ENCODE measurements at places on chromosomes 11 and 22.

GRCh38 chr11:134236834-134237556 lies 12.5 kb downstream of the VPS26B start:
- no peak for DNase-seq

- no peak for DNase-seq
These were observed 46.4 kb downstream of the DCDC1 start for GRCh38 chr11:31323145-31323544.

GRCh38 chr11:36711104-36711825 lies 113.2 kb upstream of the RAG2 start:
- no peak for DNase-seq

- DNase-seq = peak; percentile 62
These were observed 6.8 kb upstream of the LIF start for GRCh38 chr22:30253205-30253852.

GRCh38 chr22:35159343-35159742 lies 93.4 kb downstream of the ISX start:
- DNase-seq = no peak

- no peak for DNase-seq
These were observed 1330.4 kb downstream of the TBC1D22A start for GRCh38 chr22:48092866-48093265.

DNA sequence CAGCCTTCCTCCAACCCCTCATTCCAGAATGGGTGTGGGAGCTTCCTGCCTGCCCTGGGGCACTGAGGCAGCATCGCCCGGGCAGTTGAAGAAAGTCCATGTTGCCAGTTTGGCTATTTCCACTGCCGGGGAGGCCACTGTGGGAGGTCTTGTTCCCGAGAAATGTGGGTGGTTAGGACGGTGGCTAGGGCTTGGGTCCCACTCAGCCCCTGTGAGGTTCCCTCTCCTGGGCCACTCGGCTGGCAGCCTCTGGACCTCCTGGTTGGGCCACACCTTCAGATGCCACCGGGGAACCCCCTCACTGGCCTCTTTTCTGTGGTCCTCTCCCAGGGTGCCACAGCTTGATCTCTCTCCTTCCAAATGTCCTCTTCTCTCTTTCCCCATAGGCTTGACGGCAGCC lies 5.1 kb upstream of the PPP6R3 start:
- no peak for DNase-seq

- no peak for DNase-seq
These were observed 53.3 kb downstream of the CD82 start for GRCh38 chr11:44618561-44619425.

- DNase-seq = no peak
These were observed 41.0 kb upstream of the AQP11 start for GRCh38 chr11:77548552-77549445.

- no peak for DNase-seq
These were observed 34.1 kb downstream of the CD44 start for GRCh38 chr11:35173011-35173511.

GRCh38 chr11:65868076-65868667 lies 4.4 kb downstream of the EFEMP2 start:
- DNase-seq = peak; percentile 17

DNA sequence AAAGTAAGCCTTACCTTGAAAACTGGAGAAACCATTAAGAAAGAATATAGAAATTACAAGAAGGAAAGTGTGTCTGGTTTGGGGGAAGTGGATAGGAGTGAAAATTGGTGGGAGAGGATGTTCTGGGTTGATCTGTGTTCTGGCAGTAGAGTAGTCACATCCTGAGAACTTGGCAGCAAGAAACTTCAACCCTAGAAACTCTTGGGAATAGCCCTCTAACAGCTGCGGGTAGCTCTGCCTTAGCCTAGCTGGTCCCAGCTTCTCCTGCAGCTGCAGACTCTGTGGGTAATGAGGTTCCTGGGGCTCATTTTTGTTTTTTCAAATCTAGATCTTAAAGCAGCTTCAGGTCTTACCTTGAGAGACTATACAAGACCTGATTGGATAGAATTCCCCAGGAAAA lies 24.2 kb upstream of the OR6X1 start:
- DNase-seq = no peak

DNA sequence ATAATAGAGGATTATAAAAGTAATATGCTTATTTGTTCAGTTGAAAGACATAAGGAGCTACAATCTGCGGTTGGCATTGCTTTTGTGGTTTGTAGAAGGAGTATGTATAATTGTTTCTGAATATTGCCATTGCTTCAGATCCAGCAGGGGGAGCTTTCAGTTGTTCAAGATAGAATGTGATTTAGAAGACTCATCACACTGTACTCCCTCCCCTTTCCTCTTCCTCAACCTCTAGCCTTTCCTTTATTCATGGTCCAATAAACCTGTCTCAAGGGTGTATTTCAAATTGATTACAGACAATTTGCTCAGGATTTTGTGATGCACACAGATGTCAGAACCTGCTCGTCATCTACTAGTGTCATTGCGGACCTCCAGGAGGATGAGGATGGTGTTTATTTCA lies 9.8 kb downstream of the PRMT3 start:
- DNase-seq = no peak

DNA sequence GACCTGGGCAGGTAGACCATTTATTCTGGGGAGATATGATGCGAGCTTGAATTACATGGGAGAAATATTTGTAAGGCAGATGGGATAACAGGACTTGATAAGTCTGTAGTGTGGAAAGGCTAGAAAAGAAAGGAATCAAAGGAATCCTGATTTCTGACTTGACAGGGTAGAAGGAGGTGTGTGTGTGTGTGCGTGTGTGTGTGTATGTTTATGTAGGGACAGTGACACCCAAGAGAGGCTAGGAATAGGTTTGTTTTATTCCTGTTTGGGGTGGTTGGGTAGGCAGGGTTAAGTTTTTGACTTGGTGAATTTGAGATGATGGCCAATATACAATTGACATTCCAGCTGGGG lies 390 bp upstream of the HTATIP2 start:
- no peak for DNase-seq

GRCh38 chr22:47474464-47474863 lies 712.0 kb downstream of the TBC1D22A start:
- no peak for DNase-seq

GRCh38 chr11:2666828-2667570 lies 32.8 kb downstream of the KCNQ1OT1 start:
- DNase-seq = no peak

DNA sequence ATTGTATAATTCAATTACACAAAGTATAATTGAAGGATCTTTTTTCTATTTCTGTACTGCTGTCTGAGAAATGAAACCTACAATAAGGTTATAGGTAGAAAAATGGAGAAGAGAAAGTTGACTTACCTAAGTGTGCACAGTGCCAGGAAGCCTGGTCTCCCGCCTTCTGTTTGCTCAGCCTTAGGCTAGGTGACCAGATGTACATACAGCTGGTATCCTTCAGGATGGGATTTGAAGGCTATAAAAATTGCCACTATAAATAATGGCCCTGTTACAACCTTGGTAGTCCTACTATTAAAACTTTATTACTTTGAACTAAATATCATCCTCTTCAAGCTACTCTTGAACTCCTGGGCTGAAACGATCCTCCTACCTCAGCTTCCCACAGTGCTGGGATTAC lies 19.7 kb downstream of the OR51E2 start:
- no peak for DNase-seq

DNA sequence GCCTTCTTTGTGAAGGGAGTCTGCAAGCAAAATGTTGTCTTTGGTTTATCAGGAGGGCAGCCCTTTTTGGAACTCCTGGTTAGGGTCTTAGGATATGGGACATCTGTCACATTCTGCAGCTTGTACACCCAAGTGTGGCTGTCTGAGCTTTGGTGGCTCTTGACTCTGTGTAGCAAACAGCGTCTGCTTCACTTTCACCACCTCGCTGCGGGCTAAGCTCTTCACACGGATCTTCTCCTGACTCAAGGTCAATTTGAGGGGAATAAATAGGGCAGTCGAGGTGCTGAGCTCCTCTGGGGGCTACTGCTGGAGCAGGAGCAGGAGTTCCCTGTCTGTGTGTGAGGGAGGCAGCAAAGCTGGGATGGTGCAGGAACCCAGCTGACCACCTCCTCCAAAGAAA lies 10.6 kb downstream of the MICAL2 start:
- no peak for DNase-seq

DNA sequence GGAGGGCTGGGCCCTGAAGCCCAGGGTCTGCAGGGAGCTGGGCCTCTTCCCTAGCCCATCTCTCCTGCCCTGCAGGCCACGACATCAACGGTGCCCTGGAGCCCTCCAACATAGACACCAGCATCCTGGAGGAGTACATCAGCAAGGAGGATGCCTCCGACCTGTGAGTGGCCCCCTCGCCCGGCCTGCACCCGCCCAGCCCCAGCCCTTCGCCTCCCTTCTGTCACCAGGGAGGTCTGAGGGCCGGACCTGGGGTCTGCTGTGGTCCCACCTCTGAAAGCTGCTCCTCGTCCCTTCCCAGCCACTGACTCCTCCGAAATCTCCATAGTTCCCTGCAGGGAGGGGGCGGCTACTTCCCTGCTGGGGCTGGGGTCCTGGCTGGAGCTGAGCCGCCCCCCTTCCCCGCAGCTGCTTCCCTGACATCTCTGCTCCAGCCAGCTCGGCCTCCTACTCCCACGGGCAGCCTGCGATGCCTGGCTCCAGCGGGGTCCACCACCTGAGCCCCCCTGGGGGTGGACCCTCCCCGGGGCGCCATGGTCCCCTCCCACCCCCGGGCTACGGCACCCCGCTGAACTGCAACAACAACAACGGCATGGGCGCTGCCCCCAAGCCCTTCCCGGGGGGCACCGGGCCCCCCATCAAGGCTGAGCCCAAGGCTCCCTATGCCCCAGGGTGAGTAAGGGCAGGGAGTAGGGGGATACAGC lies 13.3 kb downstream of the MYRF start:
- no peak for DNase-seq

DNA sequence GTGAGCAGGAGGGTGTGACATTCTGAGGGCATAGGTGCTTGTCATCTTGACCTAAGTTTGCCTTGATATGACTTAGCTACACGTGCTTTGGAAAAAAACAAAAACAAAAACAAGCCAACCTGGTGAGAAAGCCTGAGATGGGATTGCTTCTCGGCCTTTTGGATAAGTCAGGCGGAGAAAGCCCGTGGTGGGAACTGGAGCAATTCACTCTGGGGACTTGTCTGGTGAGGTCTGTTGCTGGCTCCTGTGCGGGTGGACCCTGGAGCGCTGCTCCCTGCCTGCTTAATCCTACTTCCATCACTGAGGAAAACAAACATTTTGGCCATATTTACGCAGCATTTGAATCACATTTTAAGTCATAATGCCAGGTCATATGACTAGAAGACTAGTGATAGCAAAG lies 100.3 kb downstream of the SNX19 start:
- no peak for DNase-seq

DNA sequence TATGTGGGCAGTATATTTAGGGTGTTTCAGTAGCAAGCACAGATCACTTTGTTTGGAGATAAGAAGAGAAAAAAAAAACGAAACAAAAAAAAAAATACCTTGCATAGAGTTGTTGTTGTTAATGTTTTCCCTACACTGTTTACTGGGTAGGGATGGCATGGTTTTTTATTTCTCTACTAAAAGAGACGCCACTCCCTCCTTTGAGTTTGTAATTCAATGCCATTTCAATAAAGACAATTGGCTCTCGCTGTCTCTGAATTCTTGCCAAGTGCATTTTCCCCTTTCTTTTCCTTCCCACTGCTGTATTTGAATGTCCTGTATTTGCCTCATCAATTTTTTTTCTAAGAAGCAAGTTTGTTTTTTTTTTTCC lies 213.9 kb upstream of the UBASH3B start:
- DNase-seq = no peak

DNA sequence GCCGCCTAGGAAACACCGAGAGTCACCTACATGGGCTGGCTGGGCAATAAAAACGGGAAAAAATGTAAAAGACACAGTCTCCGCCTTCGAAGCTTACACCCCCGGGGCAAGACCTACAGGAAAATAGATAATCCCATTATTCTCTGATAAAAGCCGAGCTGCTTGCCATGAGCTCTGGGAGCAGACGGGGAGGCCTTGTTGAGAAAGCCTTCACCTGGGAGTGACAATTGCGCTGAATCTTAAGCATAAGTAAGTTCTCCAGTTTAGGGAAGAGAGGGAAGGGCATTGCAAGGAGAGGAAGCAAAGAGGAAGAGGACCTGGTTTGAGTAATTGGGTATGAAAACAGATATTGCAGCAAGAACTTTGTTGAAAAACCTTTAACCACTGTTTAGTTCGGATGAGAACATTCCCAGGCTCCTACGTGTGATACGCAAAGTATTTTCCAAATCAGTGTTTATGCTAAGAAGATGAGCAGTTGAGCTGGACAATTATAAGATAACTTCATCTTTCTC lies 813 bp upstream of the BTBD10 start:
- no peak for DNase-seq

GRCh38 chr11:112548641-112549040 lies 288.0 kb upstream of the PLET1 start:
- DNase-seq = no peak

- DNase-seq = no peak
These were observed 43.6 kb downstream of the MAPK1 start for GRCh38 chr22:21823740-21824444.

All from psoas muscle (tissue), 8 donors.